ENCODE measurements at places on chromosomes 2 and 18. TPM values are rescaled to one million over a fixed set of nuclear protein-coding genes. Genes with fewer than 3 reads are reported as not detected.

Gene DSG4
- not detected for total RNA-seq

DNA sequence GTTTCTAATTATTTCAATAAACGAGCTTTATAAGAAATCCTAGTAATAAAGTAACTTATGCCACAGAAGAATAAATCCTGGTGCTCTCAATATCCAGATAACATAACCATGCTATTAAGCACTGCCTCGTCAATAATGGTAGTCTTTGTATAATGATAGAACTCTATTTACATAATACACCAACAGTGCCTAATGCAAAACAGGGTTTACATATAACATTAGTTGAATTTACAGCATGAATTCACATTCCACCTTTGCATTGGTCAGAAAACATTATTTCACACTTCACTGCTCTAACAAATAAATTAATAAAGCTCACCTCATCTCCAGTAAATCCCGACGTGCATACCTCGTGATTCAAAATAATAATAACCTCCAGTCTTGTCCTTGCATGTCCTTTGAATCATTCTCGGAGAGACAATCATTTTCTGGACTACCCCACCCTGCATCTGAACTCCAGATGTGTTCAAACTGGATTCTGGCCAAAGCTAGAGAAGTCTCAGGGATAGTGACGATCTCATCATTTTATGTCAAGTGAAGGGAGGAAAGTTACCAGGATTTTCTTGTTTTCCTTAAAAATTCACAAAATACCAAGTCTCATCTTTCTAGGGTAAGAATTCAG lies 189.2 kb downstream of the NCKAP5 start:
- DNase-seq, result no peak
- no peak overlapping the region for H3K4me3 ChIP-seq
- no peak overlapping the region for H3K27ac ChIP-seq
- H3K4me1 ChIP-seq, result peaks cover 13% of the 10 kb centered on the region
- H3K27me3 ChIP-seq, result no peaks in the 10 kb centered on the region

DNA sequence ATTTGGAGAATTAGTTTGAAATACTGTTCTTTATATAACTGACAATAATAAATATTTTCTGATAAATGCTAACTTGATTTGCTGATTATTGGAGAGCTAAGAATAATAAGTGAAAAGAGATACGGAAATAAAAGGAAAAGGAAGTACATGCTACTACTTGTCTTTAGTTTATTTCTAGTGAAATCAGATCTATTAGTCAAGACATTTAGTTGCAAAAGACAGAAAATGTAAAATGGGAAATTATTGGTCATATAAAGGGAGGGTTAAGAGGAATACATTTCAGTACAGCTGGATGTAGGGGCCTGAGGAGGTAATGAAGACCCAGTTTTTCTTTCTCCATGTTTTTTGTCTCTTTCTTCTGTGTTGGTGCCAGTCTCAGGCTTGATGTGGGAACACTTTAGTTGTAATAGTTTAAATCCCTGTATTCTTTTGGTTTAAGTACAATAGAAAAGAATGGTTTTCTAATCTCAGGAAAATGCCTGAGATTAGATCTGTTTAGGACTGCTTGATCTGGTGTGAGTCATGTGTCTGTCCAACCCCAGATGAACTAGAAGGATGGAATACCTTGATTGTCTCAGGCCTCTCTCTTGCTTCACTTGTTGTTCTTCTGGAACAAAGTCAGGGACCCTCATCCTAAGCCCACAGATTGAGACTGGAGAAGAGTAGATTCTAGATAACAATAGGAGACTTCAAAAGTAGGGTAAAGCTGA lies 58.0 kb downstream of the PLCL1 start:
- no peaks in the 10 kb centered on the region for H3K27me3 ChIP-seq
- no peaks in the 10 kb centered on the region for H3K4me1 ChIP-seq
- H3K36me3 ChIP-seq, result no peaks in the 10 kb centered on the region
- H3K4me3 ChIP-seq, result no peak overlapping the region

Gene FLACC1
- 1.5 TPM for total RNA-seq
